ENCODE measurements at places on chromosomes 3 and 15. TPM values are rescaled to one million over a fixed set of nuclear protein-coding genes. Genes with fewer than 3 reads are reported as not detected.

MED12L gene
- total RNA-seq, result 0.28 TPM

- peak; percentile 50 for DNase-seq
- no peaks in the 10 kb centered on the region for H3K36me3 ChIP-seq
- no peak overlapping the region for H3K4me3 ChIP-seq
Observed at GRCh38 chr15:25832158-25832557, 31.0 kb downstream of the ATP10A start.

MYO5C gene
- total RNA-seq, result under 0.01 TPM

GRCh38 chr3:37934631-37935289, 55.8 kb upstream of the VILL start:
- H3K36me3 ChIP-seq, result no peaks in the 10 kb centered on the region
- H3K27me3 ChIP-seq, result no peaks in the 10 kb centered on the region
- peaks cover 18% of the 10 kb centered on the region for H3K4me1 ChIP-seq
- H3K4me3 ChIP-seq, result no peak overlapping the region
- peak overlapping the region; percentile 46 for H3K27ac ChIP-seq

WWTR1 gene
- total RNA-seq, result 30.3 TPM

ALPK3 gene
- under 0.01 TPM for total RNA-seq

All from IMR-90 (cell line).